ENCODE measurements at places on chromosomes 12 and 14. TPM values are rescaled to one million over a fixed set of nuclear protein-coding genes. Genes with fewer than 3 reads are reported as not detected.

The ACSS3 gene
- total RNA-seq, result 9.6 TPM

The KERA gene
- not detected for total RNA-seq

The SMCO2 gene
- not detected for total RNA-seq

The TSPAN19 gene
- total RNA-seq, result 0.13 TPM

The L3HYPDH gene
- 41.7 TPM for total RNA-seq
